NCI-H1436 treated with DMSO at 0.1 percent for 48 hours (cell line): ENCODE measurements at places on chromosomes 3 and 15.

- no peak for DNase-seq
Observed at GRCh38 chr15:93862791-93863190, 368.6 kb upstream of the MCTP2 start.

GRCh38 chr15:25268166-25268565 lies 170.7 kb downstream of the UBE3A start:
- no peak for DNase-seq

- no peak for DNase-seq
Observed at GRCh38 chr15:27967541-27967940, 131.6 kb downstream of the OCA2 start.

- no peak for DNase-seq
Observed at GRCh38 chr3:79369306-79369705, 398.5 kb downstream of the ROBO1 start.

- no peak for DNase-seq
Observed at GRCh38 chr15:82228750-82229149, 33.8 kb downstream of the EFL1 start.

- no peak for DNase-seq
Observed at GRCh38 chr15:79682285-79682684, 214.5 kb downstream of the MTHFS start.

GRCh38 chr15:40873694-40874561 lies at the start of gene RHOV:
Gene RHOV (minus strand): TSS chr15:40874234. CDS start chr15:40874139, 95 bp downstream.
- DNase-seq: peak; percentile 17

- DNase-seq: no peak
Observed at GRCh38 chr3:13693441-13693840, 144.5 kb downstream of the FBLN2 start.

DNA sequence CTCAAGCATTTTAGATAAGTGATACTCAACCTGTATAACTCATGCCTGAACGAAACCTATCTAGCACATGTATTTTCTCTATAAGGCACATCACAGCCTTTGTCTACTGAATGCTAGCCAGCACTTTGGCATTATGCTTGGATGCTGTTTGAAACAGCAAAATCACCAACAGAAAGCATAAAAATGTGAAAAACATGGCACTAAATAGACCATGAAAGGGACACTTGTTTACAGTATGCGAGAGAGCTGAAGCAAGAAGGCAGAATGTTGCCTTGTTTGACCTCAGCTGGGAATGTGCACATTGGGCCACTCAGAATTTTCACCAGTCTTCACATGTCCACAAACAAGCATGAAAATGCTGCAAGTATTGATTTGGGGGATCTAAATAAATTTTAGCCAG lies 59.5 kb downstream of the MINDY2 start:
- no peak for DNase-seq

DNA sequence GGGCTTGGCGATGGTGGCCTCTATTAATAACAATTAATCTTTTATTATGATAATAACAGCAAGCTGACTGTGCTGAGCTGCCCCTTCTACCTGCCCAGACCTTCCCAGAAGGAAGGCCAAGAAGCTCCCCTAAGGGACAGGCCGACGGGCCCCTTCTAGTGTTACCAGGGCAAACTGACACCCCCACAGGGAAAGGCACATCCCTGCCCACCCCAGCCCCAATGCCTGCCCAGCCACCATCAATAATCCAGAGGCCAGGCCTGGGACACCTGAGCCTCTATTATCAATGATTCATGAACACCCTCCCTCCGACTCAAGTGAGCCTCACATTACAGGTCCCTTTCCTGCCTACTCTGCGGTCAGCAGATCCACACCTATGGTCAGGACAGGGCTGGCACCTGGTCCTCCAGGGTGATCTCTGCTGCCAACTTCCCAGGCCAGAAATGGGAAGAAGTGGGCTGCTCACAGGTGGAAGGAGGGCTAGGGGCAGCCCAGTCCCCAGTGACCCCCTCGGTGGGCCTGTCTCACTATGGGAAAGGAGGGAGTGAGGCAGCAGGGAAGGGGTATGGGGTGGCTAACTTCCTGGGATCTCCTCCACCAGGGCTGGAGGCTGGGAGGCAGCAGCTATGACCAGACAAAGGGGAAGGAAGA lies 1.8 kb downstream of the TWF2 start:
- no peak for DNase-seq

DNA sequence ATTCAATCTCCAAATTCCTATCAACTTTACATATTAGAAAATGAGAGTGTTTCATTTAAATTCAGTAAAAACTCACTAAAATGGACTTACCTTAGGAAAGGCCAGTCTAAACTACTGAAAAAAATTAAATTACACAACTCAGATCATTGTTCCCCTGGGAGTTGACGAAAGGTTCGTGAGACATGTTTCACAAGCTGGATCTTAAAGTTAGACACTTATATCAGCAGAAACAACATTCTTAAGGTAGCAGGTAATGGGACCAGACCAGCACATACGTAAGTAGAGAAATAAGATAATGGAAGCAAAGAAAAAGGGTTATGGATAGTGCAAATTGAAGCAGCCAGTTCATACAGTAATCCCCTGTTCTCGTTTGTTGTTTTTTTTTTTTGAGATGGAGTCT lies 8.9 kb downstream of the RFX7 start:
- no peak for DNase-seq

DNA sequence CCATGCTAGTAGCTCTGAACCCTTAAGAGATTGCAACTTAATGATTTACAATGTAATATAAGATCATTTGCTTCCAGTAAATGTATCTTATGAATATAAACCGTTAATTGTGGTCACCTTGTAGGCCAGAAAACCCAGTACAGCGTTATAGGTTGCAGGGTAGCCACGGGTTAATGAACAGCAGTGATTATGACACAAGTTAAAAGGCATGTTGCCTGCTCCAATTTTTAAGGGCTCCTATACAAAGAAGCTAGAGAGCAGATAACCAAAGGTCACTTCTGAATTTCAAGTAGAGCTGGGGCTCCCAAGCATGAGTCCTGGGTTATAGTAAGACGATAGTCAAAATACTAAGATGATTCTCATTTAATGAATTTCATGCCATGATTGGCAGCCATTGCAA lies 13.5 kb downstream of the GUCA1C start:
- no peak for DNase-seq

DNA sequence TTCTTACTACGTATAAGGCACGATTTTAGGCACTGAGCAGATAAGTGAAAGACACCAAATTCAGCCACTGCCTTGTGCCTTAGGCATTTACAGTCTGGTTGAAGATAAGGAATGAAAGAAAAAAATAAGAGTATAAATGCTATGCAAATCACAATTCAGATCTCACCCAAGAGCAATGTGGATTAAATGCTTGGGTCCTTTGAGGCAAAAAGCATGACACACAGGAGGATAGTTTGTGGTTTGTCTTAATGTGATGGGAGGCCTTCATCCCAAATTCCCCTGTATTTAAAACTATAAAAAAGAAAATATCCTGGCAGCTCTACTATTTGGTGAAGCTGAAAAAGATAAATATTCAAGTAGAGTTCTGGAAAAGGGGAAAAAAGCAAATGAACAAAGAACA lies 79.8 kb downstream of the TGFBR2 start:
- DNase-seq: no peak

DNA sequence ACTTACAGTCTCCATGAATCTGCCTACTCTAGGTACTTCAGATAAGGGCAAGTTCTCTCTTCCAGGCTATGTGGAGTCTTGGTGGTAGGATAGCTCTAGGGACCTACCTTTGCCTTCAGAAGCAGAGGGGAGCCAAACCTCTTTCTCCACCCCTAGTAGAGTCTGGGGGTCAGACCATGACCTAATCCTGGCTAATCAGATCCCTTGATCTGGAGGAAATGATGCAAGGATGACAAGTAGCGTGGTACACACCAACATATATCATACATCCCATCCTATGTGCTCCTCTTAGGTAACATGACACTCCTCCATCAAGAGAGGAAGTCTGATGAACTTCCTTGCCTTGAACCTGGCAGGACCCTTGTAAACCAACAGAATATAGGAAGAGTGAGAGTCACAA lies 15.4 kb upstream of the PLA2G4F start:
- no peak for DNase-seq

DNA sequence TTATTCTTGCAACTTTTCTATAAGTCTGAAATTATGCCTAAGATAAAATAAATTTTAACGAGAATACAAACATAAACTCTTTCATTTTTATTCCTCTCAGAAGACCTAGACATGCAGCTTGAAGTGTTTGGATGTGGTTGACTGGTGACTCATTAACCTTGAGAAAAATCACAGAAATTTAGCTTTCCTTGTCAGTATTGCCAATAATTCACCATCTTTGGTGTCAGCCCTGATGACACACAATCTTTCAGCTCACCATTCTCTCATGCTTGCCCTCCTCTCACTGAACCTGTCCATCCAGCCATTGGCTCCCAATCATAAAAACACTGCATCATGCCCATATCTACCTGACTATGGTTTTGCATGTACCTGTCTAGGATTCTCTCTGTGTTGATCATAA lies 22.6 kb upstream of the TNFAIP8L3 start:
- no peak for DNase-seq

GRCh38 chr15:79582650-79583049 lies 150.5 kb downstream of the MINAR1 start:
- no peak for DNase-seq
